ENCODE measurements at places on chromosomes 1 and 21.

- no peak overlapping the region for H3K4me3 ChIP-seq
- H3K4me1 ChIP-seq, result peaks cover 28% of the 10 kb centered on the region
Observed at GRCh38 chr1:6450943-6451373, 15.0 kb downstream of the TNFRSF25 start.

DNA sequence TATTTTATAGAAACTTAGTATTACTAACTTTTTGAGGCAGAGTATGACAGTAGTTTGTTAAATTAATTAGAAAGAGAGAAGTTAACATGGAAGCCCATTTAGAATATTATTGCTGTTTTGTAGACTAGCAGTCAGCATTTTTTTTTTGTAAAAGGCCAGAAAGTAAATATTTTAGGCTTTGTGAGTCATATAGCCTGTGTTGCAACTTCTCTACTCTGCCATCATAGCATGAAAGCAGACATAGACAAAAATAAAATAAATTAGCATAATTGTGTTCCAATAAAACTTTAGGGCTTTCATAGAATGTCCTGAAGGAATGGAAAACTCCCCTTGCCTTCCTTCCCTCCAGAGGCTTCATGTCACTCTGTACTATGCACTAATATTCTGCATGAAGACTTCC is 12.3 kb upstream of the RGS4 start:
- no peaks in the 10 kb centered on the region for H3K36me3 ChIP-seq
- H3K27ac ChIP-seq, result no peak overlapping the region
- DNase-seq, result no peak
- H3K27me3 ChIP-seq, result peaks cover 31% of the 10 kb centered on the region
- H3K4me1 ChIP-seq, result no peaks in the 10 kb centered on the region
- H3K4me3 ChIP-seq, result no peak overlapping the region

DNA sequence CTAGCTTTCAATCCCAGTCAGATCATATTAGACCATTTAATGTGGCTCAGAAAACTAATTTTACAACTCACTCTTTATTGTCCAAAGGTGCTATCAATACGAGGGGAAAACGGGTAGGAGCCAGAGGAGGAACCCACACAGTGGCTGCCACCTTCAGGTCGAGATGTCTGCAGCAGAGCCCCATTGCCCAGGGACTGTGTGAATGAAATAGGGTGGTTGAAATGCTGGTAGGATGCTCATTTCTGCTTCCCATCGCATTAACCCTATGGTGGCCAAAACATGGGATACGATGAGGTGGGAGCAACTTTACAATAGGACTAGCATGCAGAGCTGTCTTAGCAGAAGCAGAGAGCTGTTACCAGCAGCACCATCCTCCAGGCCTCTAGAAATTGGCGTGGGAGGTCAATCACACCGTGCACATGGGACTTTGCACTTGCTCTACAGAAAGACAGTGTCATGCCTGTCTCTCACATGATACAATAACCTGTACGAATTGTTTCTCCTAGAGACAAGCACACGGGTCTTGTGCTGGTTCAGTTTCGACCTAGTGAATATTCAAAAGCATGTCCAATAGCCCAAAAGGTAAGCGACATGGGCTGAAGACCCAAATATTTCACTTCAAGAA is 69.5 kb upstream of the DESI2 start:
- peaks cover 13% of the 10 kb centered on the region for H3K27me3 ChIP-seq
- no peak overlapping the region for H3K4me3 ChIP-seq
- peaks cover 2% of the 10 kb centered on the region for H3K4me1 ChIP-seq
- DNase-seq, result no peak

GRCh38 chr1:1253314-1253713 is 6.8 kb upstream of the C1QTNF12 start:
- H3K4me3 ChIP-seq, result no peak overlapping the region
- H3K4me1 ChIP-seq, result peaks cover 13% of the 10 kb centered on the region
- H3K36me3 ChIP-seq, result peaks cover 36% of the 10 kb centered on the region
- no peak overlapping the region for H3K27ac ChIP-seq
- H3K27me3 ChIP-seq, result no peaks in the 10 kb centered on the region
- DNase-seq, result no peak

DNA sequence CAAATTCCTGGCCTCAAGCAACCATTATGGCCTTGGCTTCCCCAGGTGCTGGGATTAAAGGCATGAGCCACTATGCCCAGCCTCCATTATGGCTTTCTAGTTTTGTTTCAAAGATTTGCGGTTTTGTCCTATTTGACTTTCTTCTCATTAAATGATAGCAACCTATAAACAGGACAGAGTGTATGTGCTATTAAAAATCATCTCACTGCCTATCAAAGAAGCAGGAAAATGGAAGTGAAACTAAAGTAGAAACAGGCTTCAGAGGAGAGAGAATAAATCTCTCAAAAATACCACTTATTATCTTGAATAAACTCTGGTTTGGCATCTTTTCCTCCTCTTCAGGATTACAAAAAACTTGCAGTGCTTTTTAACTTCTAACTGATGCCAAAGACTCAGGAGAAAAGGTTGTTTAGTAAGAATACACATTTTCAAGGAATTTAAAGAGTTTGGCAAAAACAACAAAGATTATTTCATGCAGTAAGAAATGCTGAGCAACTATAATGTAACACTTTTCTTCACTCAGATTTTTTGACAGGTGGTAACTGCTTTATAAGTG is 28.7 kb downstream of the ACBD3 start:
- no peak overlapping the region for H3K4me3 ChIP-seq
- H3K4me1 ChIP-seq, result peaks cover 5% of the 10 kb centered on the region
- no peak overlapping the region for H3K27ac ChIP-seq
- no peaks in the 10 kb centered on the region for H3K27me3 ChIP-seq
- no peak for DNase-seq

DNA sequence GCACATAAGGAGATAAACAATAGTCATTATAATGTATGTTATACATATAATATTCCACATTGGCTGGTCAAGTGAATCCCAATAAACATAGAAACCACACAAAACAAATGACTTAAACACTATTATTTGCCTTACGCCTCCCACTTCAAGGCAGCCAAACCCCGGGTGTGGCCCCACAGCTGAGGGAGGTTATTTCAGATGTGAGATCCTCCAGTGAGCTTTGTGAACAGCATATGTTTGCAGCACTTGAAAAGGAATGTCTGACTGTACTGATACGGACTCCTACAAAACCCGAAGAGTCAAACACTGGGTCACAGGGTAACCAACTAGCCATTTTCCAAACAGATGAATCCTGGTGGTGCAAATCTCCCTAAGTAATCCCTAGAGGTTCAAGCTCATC is 27.1 kb upstream of the DISP1 start:
- H3K27ac ChIP-seq, result no peak overlapping the region
- no peak for DNase-seq
- no peaks in the 10 kb centered on the region for H3K4me1 ChIP-seq

GRCh38 chr1:176338877-176339276 is 124.1 kb upstream of the PAPPA2 start:
- DNase-seq, result no peak
- H3K4me3 ChIP-seq, result no peak overlapping the region
- H3K36me3 ChIP-seq, result no peaks in the 10 kb centered on the region
- H3K27me3 ChIP-seq, result peaks cover 18% of the 10 kb centered on the region

DNA sequence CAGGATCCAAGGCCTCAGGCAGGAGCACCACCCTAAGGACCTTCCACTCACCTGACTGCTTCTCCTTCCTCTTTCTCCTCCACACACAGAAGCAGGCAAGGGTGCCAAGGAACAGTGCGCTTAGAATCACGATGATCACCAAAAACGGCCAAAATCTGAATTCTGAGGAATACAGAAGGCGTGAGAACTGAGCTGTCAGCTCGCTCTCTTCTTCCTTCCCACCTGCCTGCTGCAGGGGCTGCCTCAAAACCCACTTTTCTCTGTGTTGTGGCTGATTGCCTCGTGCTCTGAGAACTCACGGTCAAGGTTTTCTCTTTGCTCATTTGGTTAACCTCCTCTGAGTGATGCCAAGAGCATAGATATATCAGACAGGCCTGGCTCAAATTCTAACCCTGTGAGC is 23.8 kb downstream of the CD244 start:
- peaks cover 85% of the 10 kb centered on the region for H3K4me1 ChIP-seq
- H3K4me3 ChIP-seq, result peak overlapping the region; percentile 80
- no peaks in the 10 kb centered on the region for H3K27me3 ChIP-seq
- peaks cover 40% of the 10 kb centered on the region for H3K36me3 ChIP-seq
- peak overlapping the region; percentile 82 for H3K27ac ChIP-seq
- peak; percentile 23 for DNase-seq

GRCh38 chr1:55836086-55836485 is 620.9 kb upstream of the USP24 start:
- no peaks in the 10 kb centered on the region for H3K36me3 ChIP-seq
- H3K27ac ChIP-seq, result no peak overlapping the region
- H3K4me1 ChIP-seq, result no peaks in the 10 kb centered on the region
- no peak overlapping the region for H3K4me3 ChIP-seq
- peaks cover 9% of the 10 kb centered on the region for H3K27me3 ChIP-seq
- DNase-seq, result no peak

GRCh38 chr1:9038881-9039760 is 12.9 kb upstream of the SLC2A7 start:
- H3K4me1 ChIP-seq, result no peaks in the 10 kb centered on the region
- H3K27me3 ChIP-seq, result peaks cover 15% of the 10 kb centered on the region
- DNase-seq, result no peak
- H3K27ac ChIP-seq, result no peak overlapping the region
- no peak overlapping the region for H3K4me3 ChIP-seq
- H3K36me3 ChIP-seq, result peaks cover 3% of the 10 kb centered on the region

- no peak overlapping the region for H3K27ac ChIP-seq
- peaks cover 24% of the 10 kb centered on the region for H3K36me3 ChIP-seq
- no peaks in the 10 kb centered on the region for H3K27me3 ChIP-seq
- H3K4me1 ChIP-seq, result peaks cover 28% of the 10 kb centered on the region
- DNase-seq, result no peak
Observed at GRCh38 chr1:2258122-2258681, 30.1 kb downstream of the SKI start.

DNA sequence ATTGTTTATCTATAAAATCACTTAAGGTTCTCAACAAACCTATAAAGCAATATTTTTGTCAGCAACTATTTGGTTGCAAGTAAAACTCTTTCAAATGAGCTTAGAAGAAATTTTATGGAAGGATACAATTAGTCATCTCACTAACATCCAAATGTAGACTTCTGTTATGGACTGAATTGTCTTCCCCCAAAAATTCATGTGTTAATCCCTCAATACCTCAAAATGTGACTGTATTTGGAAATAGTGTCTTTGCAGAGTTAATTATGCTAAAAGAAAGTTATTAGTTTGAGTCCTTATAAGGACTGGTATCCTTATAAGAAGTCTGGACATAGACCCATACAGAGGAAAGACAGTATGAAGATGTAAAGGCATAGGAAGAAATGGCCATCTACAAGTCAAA is 357.8 kb upstream of the PRMT6 start:
- no peak overlapping the region for H3K4me3 ChIP-seq
- no peaks in the 10 kb centered on the region for H3K27me3 ChIP-seq
- H3K36me3 ChIP-seq, result no peaks in the 10 kb centered on the region

- no peak for DNase-seq
- H3K27ac ChIP-seq, result no peak overlapping the region
- no peak overlapping the region for H3K4me3 ChIP-seq
- no peaks in the 10 kb centered on the region for H3K36me3 ChIP-seq
- H3K4me1 ChIP-seq, result no peaks in the 10 kb centered on the region
- H3K27me3 ChIP-seq, result peaks cover 9% of the 10 kb centered on the region
Observed at GRCh38 chr1:47881505-47882442, 115.4 kb downstream of the TRABD2B start.

- H3K27ac ChIP-seq, result peak overlapping the region; percentile 94
- no peak for DNase-seq
- peak overlapping the region; percentile 75 for H3K4me3 ChIP-seq
- peaks cover 42% of the 10 kb centered on the region for H3K36me3 ChIP-seq
Observed at GRCh38 chr1:38990386-38990737, 714 bp upstream of the AKIRIN1 start.

DNA sequence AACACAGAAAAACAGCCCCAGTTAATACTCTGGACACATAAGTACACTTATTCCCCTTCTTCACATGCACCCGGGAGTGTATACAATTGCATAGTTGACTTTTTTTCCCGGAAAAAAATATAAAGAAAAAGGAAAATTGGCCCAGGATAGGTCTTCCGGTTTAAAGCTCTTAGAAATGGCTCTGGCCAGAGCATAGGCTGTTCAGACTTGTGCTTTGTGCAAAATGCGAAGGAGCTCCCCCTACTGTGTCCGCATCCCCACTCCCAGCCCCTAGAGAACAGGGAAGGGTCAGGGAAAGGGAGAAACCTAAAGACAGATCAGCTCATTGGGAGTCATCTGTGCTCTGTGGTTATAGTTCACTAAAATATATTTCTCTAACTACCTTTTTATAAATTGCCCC is 5.5 kb upstream of the MTMR11 start:
- peaks cover 15% of the 10 kb centered on the region for H3K4me1 ChIP-seq
- no peak for DNase-seq
- H3K27ac ChIP-seq, result no peak overlapping the region
- no peak overlapping the region for H3K4me3 ChIP-seq
- H3K36me3 ChIP-seq, result peaks cover 14% of the 10 kb centered on the region

DNA sequence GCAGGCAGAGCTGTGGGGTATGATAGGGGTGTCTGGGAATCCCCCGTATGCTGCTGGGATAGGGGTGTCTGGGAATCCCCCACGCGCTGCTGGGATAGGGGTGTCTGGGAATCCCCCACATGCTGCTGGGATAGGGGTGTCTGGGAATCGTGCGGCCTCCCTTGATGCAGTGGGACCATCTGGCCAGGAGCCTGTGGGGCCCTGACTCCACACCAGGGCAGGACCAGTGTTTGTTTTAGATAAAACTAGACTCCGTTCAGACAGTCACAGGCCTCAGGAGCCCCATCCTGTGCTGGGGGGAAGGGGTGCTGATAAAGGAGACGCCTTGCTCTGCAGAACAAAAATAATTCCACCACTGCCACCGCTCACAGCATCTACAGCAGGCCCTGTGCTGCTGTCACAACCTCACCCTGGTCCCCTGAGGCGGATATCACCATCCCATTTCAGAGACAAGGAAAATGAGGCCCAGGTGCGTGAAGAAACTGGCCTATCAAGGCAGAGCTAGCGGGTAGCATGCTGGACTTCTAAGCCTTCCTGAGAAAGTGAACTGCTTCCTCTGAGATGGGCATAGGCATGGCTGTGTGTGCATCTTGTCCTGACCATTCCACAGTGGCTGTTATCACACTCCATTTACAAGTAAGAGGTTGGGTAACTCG is 24.0 kb downstream of the ECE1 start:
- peaks cover 14% of the 10 kb centered on the region for H3K36me3 ChIP-seq
- H3K27ac ChIP-seq, result no peak overlapping the region
- H3K27me3 ChIP-seq, result no peaks in the 10 kb centered on the region

GRCh38 chr1:53220962-53221286 is 490 bp upstream of the CZIB start:
- DNase-seq, result no peak
- peaks cover 22% of the 10 kb centered on the region for H3K4me1 ChIP-seq
- H3K4me3 ChIP-seq, result peak overlapping the region; percentile 90
- H3K36me3 ChIP-seq, result peaks cover 21% of the 10 kb centered on the region
- H3K27ac ChIP-seq, result peak overlapping the region; percentile 98

Measured in effector memory CD8-positive, alpha-beta T cell (primary cell).